Left lung (tissue), 14 donors: ENCODE measurements at places on chromosomes 4 and X. TPM values are rescaled to one million over a fixed set of nuclear protein-coding genes. Genes with fewer than 3 reads are reported as not detected.

- DNase-seq, result no peak
Measured at GRCh38 chrX:24190500-24191156, 41.1 kb downstream of the ZFX start.

- no peak for DNase-seq
Measured at GRCh38 chr4:141721174-141721573, 84.8 kb downstream of the IL15 start.

The SLITRK2 gene
- total RNA-seq, result 1.5 TPM

The RTL5 gene
- total RNA-seq, result 10.6 TPM

DNA sequence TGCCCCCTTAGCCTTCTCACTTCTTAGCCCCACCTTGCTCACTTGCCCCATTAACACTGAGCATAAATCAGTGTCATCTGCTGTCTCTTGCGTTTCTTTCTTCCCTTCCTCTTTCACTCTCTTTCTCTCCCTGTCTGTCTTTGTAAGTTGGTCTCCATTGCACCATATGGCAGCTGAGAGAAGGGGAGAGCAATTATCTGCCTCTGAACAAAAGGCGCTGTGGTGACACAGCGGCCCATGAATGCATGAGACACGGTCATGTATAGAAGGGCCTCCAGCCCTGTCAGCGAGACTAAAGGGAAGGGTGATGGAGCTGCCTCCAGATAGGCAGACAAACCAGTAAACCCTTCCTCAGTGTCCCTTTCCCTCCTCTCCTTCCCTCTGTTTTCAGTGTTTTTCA, 88.8 kb upstream of the PCDH18 start:
- no peak for DNase-seq

The MAN2B2 gene
- 38.3 TPM for total RNA-seq

The GPR34 gene
- total RNA-seq, result 20.6 TPM
